ENCODE measurements at places on chromosomes 12 and 14.

GRCh38 chr12:132433641-132434395 is 56.1 kb upstream of the FBRSL1 start:
- no peak for DNase-seq

GRCh38 chr14:104685216-104685997 is 4.0 kb upstream of the INF2 start:
- no peak for DNase-seq

- no peak for DNase-seq
Measured at GRCh38 chr12:6364044-6364374, 11.4 kb downstream of the SCNN1A start.

DNA sequence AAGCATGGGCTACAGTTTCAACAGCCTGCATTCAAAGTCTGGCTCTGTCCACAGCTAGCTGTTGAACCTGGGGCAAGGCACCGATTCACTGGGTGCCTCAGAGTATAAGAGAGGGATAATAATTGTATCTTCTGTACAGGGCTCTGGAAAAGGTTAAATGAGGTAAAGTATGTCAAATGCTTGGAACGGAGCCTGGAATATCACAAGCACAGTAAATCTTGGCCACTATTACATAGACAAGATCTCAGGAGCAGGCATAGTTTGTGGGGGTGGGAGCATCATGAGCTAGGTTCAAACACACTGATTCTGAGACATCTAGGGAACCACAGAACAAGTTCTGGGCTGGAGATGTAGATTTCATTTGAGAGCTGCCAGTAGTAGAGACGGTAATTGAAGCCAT is 203.7 kb upstream of the NUDT4 start:
- peak; percentile 96 for DNase-seq

GRCh38 chr12:27331291-27331926 is 1.2 kb upstream of the BMAL2 start:
- peak; percentile 88 for DNase-seq

- DNase-seq = no peak
Measured at GRCh38 chr12:54734196-54734950, 86.2 kb upstream of the DCD start.

- DNase-seq = no peak
Measured at GRCh38 chr12:118780939-118781338, 200.4 kb upstream of the SRRM4 start.

- no peak for DNase-seq
Measured at GRCh38 chr14:67863223-67863622, 43.6 kb downstream of the RAD51B start.

GRCh38 chr12:110339184-110339952 is 58.3 kb downstream of the ATP2A2 start:
- no peak for DNase-seq

- DNase-seq = peak; percentile 17
Measured at GRCh38 chr12:109387425-109388166, 39.9 kb downstream of the MYO1H start.

DNA sequence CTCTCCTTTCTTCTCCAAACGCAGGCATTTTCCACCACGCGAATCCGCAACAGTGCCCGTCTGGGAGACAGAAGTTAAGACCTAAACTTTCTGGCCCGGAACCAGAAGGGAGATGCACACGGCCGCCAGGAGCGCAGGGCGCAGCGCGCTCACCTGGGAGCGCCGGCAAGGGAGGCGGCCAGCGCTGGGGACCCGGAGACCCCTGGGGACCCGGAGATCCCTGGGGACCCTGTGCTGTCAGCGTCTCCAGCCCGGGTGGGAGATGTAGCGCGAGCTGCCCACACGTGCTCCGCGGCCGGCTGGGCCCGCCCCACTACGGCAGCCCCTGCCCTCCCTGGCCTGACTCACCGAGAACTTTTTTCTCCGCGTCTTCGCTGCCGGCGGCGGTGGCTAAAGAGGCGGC is 620 bp downstream of the YBX3 start:
- DNase-seq = peak; percentile 53

DNA sequence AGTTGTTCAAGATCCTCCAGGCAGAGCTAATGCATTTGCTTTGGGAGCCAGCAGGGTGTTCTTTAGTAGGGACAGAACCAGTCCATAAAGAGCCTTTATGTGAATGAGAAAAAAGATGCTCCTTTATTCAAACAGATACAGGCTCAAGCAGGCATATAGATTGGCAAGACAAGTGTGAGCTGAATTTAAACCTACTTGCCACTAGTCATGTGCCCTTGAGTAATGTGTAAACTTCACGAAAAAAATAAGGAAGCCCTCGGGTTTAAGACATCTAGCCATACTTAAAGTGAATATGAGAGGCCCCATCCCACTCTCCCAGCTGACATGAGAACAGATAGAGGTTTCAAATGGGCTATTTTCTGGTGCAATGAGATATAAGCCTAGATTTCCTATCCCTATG is 43.1 kb upstream of the STRAP start:
- DNase-seq = no peak

GRCh38 chr14:90616313-90616712 is 199.9 kb downstream of the TTC7B start:
- DNase-seq = no peak

- no peak for DNase-seq
Measured at GRCh38 chr14:100891501-100892445, 11.7 kb downstream of the RTL1 start.

DNA sequence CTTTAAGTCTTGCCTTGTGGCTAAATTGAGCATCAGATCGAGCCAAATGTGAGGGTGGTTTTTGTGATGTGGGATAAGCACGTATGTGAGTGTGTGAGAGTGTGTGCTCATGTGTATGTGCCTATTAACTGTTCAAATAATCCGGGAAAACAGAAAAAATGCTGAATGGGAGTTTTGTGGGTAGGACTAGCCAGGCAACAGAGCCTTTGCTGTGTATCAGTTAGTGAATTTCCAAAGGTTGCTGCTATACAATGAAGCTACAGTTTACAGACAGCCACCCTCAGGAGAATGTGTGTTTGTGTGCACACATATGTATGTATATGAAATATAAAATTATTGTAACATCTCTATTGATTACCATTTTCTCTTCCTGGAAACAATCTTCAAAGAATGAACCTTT is 154.0 kb downstream of the SOX5 start:
- DNase-seq = no peak

GRCh38 chr14:78448164-78449094 is 278.3 kb downstream of the NRXN3 start:
- peak; percentile 4 for DNase-seq

- DNase-seq = no peak
Measured at GRCh38 chr12:118109088-118109487, 5.3 kb upstream of the VSIG10 start.

GRCh38 chr12:59904874-59905521 is 309.2 kb downstream of the SLC16A7 start:
- peak; percentile 98 for DNase-seq

- no peak for DNase-seq
Measured at GRCh38 chr12:110062241-110062640, 13.9 kb upstream of the C12orf76 start.

DNA sequence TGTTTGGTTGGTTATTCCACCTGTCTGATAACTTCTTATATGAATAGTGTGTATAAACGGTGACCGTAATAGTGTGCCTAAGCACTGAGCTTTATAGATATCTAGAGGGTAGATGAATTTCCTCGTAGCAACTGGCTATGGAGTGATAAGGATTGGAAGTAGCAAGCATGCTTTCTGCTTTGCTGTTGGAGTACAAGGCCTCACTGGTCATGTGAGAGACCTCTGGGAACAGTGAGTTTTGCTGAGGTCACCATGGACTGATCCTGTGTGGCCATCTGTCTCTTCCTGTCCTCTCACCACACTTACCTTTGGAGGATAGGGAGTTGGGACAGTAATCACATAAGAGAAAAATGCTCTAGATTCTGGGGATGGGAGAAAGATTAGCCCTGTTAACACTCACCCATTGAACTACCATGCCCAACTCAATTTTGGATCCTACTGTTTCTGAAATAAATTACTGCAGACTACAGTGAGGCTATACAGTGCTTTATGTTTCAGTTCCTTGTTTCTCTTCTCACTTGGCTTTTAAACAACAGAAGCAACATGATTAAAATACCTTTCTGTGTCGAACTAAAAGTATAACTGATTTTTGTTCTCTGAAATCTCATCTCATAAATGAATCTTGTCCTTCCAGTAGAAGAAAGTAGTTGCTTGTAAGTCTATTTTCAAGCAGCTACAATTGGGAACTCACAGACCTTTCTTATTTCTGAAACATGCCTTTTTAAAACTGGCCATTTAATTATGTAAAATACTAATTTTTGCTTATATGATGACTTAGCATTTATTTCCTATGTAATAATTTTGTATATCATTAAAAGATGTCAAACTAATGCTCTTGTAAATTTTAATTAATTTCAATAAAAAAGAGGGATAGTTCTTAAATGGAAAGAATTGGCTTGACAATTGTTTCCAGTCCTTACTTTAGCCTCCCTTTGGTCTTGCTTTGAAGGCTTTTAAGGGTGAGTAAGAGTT is 8.3 kb downstream of the TMX1 start:
- DNase-seq = no peak

GRCh38 chr12:117042862-117043261 is 56.4 kb downstream of the TESC start:
- no peak for DNase-seq

- no peak for DNase-seq
Measured at GRCh38 chr12:13812168-13812567, 169.2 kb downstream of the GRIN2B start.

DNA sequence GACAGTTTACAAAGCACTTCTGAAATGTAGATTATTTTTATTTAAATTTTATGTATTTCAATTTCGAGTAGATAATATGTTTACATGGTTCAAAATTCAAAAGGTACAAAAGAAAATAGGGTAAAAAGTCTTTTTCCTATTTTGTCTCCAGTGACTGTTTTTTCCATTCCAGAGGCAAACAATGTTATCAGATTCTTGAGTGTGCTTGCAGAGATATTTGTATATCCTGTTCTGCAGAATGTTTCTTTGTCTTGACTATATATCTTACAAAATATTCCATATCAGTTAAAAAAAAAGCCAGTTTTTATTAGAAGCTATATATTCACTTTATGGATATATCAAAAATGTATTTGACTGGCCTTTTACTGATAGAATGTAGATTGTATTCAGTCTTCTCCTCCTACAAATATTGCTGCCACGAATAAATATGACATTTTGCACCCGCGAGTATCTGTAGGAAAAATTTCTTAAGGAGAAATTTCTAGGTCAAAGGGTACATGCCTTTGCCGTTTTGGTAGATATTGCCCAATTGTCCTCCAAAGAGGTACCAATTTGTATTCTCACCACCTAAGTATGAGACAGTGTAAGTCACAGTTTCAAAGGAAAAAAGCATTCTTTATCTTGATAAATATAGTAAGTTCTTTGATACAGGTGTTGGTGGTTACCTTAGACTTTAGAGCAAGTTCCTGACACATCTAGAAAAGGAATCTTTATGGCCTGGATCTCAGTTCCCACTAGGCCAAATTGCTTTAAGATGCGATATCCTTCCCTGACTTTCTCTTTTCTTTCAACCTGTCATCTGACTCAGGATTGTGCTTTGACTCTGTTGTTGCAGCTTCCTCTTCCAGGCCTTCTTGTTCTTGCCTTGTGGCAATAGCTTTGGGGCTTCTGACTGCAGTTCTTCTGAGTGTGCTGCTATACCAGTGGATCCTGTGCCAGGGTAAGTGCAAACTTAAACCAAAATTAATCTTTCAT is 2.3 kb downstream of the KLRG1 start:
- DNase-seq = no peak

GRCh38 chr12:2095878-2096277 is 43.1 kb downstream of the CACNA1C start:
- DNase-seq = no peak

- peak; percentile 9 for DNase-seq
Measured at GRCh38 chr12:12091977-12092663, 21.4 kb downstream of the BCL2L14 start.

GRCh38 chr12:108565976-108566375 is 3.6 kb downstream of the ISCU start:
- peak; percentile 48 for DNase-seq

GRCh38 chr14:68340262-68340661 is 452.6 kb downstream of the ZFP36L1 start:
- DNase-seq = no peak

- DNase-seq = peak; percentile 83
Measured at GRCh38 chr14:22545842-22546721, 42.9 kb downstream of the DAD1 start.

DNA sequence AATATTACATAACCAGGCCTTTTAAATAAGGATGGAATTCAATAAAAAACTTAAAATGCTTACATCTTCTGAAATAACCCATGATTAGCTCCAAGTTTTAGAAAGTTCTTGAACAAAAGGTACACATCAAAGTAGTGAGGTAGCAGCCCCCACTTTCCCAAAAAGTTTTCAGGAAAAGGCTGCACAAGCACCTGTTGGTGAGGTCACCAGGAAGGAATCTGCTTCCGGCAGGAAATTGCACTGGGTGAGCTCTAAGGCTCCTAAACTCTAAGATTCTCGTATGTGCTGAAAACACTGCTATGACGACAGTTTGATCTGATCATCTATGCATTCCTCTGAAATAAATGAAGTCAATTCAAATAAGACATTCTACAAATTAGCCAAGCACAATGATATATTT is 34.3 kb upstream of the TTC7B start:
- DNase-seq = peak; percentile 57

DNA sequence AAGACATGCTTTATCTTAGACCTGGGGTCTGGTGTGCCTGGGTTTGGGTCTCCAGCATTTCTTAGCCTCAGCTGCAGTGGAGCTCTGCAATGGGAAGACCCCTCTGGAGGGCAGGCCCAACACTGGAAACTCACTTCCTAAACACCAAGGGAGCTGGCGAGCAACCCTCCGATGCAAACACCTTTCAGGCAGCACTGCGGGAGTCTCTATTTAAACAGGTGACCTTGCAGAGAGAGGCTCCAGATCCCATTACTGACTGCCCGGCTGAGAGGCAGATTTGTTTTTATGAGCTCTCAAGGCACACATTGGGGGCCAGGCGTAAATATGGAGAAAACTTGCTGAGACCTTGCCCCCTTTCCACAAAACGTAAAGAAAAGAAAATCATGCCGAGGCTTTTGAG is 195.5 kb downstream of the PAX9 start:
- no peak for DNase-seq

GRCh38 chr14:75456069-75456996 is 28.5 kb downstream of the JDP2 start:
- no peak for DNase-seq
